Progenitor cell of endocrine pancreas (in vitro differentiated cells): ENCODE measurements at places on chromosomes 5 and 9. TPM values are rescaled to one million over a fixed set of nuclear protein-coding genes. Genes with fewer than 3 reads are reported as not detected.

- no peak for DNase-seq
Measured at GRCh38 chr9:68905129-68905528, 108.8 kb downstream of the PRKACG start.

DNA sequence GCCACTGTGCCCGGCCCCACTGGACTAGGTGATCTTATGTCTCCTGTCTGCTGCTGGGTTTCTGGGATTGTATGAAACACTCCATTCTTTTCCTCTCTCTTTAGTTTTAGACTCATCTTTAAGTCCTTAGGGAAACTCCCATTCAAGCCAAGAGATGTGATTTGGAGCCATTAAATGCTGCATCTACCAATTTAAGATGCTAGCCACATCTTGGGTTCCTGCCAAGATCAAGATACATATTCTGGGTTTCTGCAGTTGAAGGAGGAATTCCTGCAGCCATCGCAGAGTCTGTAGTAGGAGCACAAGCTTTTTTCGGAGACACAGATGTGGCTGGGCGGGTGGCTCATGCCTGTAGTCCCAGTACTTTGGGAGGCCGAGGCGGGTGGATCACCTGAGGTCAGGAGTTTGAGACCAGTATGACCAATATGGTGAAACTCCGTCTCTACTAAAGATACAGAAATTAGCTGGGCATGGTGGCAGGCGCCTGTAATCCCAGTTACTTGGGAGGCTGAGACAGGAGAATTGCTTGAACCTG lies 23.2 kb downstream of the STXBP1 start:
- no peak for DNase-seq

DNA sequence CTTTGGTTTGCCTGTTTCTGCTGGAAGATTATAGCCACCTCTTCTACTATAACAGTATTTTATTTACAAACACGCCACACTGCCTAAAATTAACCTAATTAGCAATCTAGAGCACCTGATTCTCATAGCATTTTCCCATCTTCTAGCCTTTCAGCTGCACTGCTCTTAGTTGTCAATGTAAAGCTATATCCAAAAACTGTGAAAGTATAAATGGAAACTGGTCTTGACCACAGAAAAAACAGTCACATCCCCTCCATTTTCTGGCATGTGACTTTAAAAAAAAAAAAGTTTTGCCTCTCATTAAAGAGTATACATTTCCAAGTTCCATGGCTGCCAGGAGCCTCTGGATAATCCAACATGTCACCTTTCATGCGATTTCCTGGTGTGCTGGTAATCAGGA lies 287.8 kb downstream of the DTWD2 start:
- no peak for DNase-seq

- DNase-seq = no peak
Measured at GRCh38 chr5:159182691-159183090, 26.7 kb downstream of the RNF145 start.

DNA sequence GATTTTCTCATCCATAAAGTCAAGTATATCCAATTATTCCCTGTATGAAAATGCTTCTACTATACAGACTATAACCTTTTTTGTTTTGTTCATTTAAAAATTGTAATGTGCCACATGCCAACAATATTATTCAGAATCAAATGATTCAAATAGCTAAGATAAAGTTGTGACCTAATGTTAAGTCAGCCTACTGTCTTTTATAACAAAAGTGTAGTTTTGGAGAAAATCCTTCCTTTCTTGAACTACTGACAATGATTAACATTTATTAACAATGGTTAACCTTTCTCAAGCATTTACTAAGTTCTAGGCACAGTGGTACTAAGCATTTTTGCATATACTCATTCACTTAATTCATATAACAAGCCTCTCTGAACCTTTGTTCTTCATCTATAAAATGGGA lies 25.0 kb downstream of the CSF2 start:
- no peak for DNase-seq

DNA sequence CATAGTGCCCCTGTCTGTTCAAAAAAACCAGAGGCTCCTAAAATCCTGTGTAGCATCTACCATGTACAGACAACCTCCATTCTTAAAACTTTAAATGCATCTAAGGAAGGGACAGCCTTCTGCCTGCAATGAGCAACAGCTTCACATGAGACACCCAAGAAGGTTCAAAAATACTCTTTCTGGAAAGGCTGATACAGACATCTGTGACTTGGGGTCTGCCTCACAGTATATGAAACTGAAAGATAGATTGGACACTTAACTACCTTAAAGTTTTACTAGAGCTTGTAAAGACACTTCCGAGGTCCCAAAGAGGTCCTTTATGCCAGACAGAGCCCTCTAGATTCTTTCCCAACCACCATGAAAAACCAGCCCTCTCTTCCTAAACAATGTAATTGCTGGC lies 28.2 kb upstream of the CATSPER3 start:
- no peak for DNase-seq

DNA sequence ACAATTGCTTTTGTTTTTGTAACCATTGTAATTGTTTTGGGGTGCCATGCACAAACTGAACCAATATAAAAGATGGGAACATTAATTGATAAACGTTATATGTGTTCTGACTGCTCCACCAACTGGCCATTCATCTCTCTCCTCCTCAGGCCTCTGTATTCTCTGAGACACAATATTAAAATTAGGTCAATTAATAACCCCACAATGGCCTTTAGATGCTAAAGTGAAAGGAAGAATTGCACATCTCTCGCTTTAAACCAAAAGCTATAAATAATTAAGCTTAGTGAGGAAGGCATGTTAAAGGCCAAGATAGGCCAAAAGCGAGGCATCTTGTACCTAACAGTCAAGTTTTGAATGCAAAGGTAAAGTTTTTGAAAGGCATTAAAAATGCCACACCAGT lies 448.4 kb upstream of the ITGA1 start:
- DNase-seq = no peak

- DNase-seq = no peak
Measured at GRCh38 chr9:129897263-129897662, 62.0 kb downstream of the USP20 start.

GRCh38 chr5:150258130-150258529 lies 31.4 kb downstream of the CAMK2A start:
- DNase-seq = no peak

DNA sequence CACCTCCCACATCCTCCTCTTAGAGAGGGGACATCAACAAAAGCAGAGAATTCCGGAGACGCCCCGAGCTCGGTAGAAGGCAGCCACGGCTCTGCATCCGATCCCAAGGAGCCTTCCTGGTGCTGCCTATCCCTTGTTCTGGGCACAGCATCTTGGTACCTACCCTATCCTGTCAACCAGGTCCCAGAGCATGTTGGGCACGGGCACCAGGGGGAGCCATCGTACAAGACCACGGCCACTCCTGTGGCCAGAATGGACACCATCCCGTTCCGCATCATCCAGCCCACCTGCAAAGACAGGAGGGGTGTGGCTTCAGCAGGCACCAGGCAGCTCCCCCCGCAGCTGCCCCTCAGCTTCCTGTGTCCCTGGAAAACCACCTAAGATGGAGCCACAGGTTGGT lies 62.7 kb upstream of the ZNF354A start:
- no peak for DNase-seq

DNA sequence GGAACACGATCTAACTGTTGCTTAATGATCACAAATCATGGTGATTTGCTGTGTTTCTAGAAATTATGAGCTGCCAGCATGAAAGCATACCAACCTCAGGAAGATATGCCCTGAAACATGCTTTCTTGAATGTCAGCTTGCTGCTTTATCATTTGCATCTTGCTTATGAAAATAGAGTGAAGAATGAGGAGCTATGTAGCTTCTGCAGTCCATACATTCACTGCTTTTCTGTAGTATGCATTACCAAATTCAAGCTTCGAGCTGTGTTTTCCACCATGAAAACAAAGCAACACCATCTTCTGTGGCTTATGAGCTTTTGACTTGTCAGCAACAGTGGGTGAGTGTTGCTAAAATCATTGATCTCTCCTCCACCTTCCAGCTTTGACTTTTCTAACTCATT lies 16.5 kb downstream of the F2RL2 start:
- DNase-seq = no peak

- no peak for DNase-seq
Measured at GRCh38 chr5:160524827-160525226, 103.2 kb downstream of the PTTG1 start.

- DNase-seq = no peak
Measured at GRCh38 chr9:124517600-124517999, 10.4 kb upstream of the NR5A1 start.

GRCh38 chr9:121987314-121987713 lies 105.8 kb downstream of the TTLL11 start:
- no peak for DNase-seq

- no peak for DNase-seq
Measured at GRCh38 chr9:34771007-34771406, 61.1 kb upstream of the CCL21 start.

DNA sequence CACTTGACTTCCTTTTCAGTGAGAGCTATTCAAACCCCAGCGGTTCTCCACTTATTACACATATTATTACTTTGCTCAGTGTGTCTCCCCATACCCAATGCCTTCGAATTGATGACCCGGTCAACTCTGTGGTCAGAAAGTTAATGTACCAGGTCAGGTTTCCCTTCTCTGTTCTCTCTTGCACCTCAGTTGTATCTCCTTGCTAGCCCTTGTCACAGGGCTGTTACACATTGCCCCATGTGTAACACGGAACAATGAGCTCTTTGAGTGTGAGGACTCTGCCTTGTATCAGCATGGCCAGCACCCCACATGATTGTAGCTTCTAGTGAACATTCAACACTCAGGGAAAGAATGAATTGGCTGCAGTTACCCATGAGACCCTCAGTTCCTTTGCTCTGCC lies 73.6 kb downstream of the DOCK2 start:
- DNase-seq = no peak

The SHOC1 gene
- total RNA-seq = not detected in 2 replicates

The BSPRY gene
- 18.8 and 19.7 TPM in 2 replicates for total RNA-seq

The SPATA6L gene
- 7.1 and 7.8 TPM in 2 replicates for total RNA-seq

The IL5 gene
- total RNA-seq = not detected in 2 replicates

The IFNA13 gene
- total RNA-seq = not detected in 2 replicates

The DNAI1 gene
- total RNA-seq = 1.2 and 3.5 TPM in 2 replicates
